ENCODE measurements at places on chromosomes 6 and 20.

DNA sequence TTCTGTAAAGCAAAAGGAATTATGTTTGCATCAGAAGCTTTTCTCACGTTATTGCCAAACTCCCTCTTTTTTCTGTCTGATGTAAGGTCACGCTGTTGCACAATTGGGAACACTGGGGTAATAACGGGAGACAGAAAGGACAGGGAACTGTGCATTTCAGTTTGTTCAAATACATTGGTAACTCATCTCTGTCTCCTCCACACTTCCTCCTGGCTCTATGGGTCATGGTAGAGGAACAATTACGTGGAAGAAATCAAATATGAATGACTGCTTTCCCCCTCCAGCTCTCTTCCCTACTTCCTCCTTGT is 132.2 kb upstream of the TNFAIP3 start:
- no peak for DNase-seq

- no peak for DNase-seq
Observed at GRCh38 chr6:112281821-112282615, 27.7 kb upstream of the LAMA4 start.

DNA sequence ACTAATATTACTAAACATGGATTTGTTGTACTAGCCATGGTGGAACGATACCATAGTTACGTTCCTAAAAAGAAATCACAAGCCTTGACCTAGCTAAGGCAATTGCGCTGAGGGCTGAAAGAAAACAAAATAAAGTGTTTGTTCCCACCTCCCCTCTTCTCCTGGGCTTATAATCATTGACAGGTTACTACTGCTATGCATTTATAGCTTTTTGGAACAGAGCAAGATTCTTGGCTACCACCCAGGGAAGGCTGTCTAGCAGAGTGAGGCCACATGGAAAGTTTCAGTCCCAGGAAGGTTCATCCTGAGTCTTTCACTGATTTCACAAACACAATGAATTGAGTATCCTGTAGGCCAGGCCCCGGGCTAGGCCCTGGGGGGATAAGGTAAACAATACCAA is 84.6 kb downstream of the TMEM170B start:
- DNase-seq: no peak

DNA sequence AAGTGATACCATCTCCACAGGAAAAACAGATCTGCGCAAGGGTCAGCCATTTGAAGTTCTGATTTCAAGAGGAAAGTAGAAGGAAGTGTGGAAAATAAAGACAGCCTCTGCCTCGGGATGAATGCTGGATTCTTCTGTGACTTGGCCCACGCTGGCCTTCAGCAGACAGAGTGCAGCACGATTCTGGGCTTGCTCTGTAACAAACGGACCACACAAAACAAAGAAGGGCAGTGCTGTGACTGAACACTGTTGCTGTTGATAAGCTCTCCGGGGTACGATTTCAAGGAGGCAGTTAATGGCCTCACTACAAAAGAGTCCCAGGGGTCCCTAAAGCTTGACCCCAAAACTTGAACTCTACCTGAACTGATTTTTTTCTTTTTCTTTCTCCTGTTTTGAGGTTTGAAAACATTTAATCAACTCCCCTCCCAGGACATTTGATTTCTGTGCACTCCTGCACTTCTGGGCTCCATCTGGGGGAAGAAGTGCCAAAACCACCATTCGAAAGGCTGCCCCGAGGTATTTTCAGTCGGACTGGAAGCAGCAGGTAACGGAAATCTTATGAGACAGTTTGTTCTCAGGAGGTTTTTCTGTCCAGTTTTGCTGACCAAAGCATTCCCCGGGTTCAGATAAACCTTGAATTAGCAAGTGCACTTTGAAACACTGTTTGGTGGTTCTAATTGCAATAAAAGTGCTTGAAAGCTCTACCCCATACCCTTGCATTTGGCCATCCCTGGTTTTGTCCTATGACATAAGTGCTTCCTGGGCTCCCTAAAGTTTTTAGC is 189.6 kb downstream of the MYLK4 start:
- DNase-seq: no peak

DNA sequence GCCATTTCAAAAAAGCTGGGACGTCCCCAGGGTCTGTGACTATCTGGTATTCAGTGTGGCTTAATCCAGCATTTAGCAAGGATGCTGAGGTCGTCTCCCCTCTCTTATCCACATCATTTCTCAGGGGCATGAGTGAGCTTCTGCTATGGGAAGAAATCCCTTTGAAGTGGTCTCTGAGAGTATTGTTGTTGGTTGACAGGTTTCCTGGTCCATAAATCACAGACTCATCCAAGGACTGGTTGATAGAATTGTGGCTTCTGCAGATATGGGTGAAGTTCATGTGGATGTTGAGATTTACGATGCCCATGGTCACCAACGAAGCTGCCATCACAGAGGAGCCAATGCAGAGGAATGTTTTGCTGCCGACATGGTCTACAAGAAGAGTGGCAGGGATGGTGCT is 24.0 kb downstream of the SLC2A12 start:
- no peak for DNase-seq
